ENCODE measurements at places on chromosomes 12 and 14.

DNA sequence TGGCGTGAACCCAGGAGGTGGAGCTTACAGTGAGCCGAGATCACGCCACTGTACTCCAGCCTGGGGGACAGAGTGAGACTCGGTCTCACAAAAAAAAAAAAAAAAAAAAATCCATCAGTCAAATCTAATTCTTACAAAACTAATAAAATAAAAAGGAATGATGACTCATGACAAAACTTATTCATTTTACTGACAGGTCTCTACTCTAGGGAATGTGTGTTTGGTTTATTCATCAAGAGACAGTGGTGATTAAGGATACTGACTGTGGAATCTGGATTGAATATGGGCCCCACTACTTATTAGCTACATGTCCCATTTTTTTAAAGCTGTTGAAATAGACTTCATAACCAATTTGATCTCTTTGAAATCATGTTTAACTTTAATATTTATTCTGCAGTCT, 29.3 kb upstream of the GAS2L3 start:
- DNase-seq = no peak

GRCh38 chr12:75361408-75361807, 26.9 kb downstream of the GLIPR1L1 start:
- no peak for DNase-seq

DNA sequence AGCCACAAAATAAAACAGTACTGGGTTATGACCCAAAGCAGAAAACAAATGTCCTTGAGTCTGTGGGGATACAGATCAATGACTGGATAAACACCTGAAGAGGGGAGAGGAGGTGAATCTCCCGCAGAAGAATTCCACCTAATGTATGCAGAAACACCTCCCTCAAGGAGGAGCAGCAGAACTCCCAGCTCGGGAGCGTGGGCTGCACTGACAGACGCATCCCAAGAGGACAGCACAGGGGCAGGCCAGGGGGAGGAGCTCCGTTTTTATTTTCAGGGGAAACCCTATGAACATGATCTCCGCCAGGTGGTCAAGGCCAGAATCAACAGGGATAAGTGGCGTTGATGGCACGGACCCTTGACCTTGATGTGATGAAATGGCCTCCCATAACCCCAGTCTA, 41.8 kb upstream of the PPP2R5C start:
- peak; percentile 77 for DNase-seq

DNA sequence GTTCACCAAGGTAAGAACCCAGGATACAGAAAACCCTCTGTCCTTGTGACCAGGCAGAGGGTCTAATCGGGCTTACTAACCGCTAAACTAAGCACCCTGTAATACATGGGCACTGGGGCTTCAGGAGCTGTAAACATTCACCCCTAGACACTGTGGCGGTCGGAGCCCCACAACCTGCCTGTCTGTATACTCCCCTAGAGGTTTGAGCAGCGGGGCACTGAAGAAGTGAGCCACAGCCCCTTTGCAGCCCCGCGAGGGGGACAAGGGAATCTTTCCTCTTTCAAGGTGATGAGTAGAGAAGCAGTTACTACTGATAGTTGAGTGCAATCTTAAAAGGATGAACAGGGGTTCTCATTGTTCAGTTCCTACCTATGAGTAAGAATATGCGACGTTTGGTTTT, 397.2 kb downstream of the AEBP2 start:
- DNase-seq = no peak

GRCh38 chr14:75222208-75222701, 45.8 kb upstream of the TMED10 start:
- DNase-seq = no peak

DNA sequence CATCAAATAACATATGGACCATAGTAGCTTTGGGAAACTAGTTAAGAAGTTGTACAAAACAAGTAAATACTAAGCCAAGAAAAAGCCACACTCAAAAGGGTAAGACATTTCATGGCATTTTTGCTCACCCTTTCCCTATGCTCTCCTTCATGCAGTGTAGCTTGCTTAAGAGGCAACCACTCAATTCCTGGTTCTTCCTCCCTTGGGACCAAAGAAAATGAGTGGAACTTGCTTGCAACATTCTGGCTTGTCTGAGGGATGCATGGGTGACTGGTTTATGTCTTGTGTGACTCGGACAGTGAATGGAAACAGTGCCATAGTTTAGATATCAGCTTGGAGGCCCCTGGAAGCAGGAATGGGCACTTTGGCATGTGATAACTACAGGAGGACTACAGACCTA, 252.0 kb upstream of the ARID2 start:
- no peak for DNase-seq

DNA sequence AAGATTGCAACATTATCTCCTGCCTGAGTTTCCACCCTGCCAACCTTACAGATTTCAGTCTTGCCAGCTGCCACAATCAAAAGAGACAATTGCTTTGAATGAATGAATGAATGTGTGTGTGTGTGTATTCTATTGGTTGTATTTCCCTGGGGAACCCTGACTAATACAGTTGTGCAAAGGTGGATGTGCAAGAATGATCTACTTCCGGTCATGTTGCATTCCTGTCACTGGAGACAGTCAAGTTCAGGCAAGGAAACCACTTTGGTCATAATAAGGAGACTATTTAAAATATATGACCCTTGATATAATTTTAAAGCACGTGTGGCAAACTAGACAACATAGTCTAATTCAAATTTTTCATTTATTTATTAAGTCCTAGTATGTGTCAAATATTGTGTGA, 13.1 kb downstream of the RERG start:
- DNase-seq = no peak

DNA sequence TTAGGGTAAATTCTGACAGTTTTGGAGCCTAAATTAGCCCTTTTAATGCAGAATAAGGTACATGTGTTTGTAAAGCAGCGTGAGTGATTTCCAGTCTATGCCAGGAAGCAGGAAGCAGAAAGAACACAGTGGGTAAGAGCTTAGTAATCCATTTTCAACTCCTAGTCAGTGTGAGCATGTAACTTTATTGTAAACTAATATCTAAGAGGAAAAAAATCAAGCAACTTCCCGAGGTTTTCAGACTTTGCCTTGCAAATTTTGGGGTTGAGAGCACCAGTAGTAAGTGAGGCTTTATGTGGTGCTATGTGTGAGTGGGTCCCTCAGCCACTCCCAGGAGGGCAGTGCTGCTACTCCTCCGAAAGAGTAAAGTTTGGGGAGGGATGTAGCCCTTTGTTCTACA, 2.9 kb downstream of the CIPC start:
- DNase-seq = no peak

DNA sequence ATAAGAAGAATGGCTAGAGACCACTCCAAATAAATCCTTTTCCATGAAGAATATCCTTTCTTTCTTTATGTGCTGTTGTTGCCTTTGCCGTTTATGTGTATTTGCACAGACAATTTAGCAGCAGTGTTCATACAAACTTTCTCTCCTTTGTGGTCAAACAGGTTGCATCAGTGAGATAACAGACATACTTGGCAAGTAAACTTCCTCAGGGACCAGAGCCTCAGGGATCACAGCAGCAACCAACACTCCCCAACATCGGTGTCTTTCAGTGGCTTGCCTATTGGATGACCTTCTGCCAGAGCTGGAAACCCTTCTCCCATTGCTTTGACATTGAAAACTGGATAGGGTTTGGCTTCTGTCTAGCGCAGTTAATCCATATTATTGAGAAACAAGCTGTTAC, 252.2 kb downstream of the BTG1 start:
- DNase-seq = no peak

DNA sequence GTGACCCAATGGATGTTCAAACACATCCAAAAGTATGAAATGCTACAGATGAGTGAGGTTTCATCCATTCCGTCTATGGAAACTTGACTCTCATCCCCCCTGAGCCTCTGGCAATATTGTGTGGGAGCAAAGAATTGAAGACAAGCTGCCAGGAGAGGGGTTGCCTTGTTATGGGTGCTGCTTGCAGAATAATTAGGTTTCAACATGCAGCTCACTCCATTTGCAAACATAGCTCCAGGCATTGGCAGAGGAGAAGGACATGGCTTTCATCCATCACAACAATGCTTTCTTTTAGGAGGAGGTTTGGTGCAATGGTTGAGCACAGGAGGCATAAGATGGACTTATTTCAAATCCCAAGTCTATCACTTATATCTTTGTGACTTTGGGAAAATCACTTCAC, 220.7 kb upstream of the SRRM4 start:
- no peak for DNase-seq

- no peak for DNase-seq
These were observed 557.4 kb downstream of the FLRT2 start for GRCh38 chr14:86087377-86087776.

DNA sequence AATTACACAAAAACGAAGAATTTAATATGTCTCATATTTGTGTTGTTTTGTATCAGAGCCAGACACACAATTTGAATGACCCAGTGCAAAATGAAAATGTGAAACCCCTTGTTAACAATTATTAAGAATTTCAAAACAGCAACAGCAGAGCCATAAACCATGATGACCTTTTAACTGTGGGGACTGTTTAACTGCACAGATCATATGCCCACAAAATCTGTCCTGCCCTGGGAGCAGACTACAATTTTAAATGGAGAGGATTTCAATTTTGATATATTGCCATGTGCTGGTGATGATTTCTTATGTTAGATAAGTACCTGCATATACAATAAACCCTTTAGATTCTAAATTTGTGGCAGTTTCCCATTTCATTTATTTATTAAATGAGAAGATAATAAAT, 455.5 kb upstream of the MGAT4C start:
- no peak for DNase-seq

GRCh38 chr12:13980538-13981295, 685 bp downstream of the GRIN2B start:
- no peak for DNase-seq

DNA sequence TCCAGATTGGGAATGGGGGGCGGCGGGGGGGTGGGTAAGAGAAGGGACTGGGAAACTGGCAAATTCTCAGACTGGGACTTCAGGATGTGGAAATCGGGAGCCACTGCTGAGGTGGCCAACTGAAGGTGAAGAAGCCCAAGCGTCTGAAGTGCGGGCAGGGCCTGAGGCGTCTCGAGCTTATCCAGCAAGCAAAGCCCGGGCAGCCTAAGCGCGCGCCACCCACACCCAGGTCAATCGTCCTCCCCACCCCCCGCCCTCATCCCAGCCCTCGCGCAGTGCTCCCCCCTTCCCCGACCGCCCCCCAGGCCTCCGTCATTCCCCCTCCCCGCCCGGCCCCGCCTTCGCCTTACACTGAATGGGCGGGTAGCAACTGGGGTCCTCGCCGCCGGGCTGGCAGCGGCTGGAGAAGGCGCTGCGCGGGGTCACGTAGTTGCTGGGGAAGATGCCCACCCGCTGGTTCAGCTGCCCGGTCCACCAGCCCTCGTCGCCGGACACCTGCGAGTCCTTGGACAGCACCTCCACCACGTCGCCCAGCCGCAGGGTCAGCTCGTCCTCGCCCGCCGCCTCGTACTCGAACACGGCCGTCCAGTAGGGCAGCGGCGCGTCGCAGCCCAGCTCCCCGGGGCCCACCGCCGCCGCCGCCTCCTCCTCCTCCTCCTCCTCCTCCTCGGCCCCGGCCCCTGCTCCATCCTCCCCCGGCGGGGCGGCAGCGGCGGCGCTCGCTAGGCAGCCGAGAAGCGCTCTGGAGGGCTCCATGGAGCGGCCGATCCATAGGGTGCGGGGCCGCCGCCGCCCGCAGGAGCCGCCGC, 693 bp downstream of the MAP3K9 start:
- no peak for DNase-seq

- DNase-seq = no peak
These were observed 4.2 kb downstream of the PRICKLE1 start for GRCh38 chr12:42585154-42585840.

GRCh38 chr14:92507174-92507768, 6.3 kb upstream of the RIN3 start:
- DNase-seq = no peak

GRCh38 chr14:84874436-84874835, 655.5 kb upstream of the FLRT2 start:
- no peak for DNase-seq

DNA sequence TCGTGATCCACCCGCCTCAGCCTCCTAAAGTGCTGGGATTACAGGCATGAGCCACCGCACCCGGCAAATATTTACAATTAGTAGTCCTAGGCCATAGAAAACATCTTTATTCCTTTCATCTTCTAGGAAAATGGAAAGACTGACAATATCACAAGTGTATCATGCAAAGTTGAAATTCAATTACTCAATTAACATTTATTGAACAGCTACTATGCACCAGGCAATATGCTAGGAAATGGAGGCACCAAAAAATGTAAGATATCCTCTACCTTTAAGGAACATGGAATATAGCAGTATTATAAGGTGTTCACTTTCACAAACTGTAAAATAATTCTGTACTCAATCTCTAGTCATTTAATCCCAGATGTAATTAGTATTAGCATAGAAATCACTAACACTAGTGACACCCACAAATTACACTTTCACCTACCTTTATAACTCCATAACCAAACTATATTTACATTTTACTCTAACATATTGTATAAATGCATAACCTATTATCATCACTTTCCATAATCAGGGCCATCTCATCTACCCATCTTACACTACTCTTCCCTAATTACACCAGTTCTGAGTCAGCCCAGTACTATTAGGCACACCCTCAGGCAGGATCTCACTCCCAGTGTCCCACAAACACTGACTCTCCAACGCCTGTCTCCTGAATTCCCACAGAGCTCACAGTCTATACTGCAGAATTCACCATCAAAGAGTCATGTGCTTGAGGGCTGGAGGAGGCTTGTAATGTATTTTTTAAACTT, 10.4 kb downstream of the CORO1C start:
- no peak for DNase-seq

GRCh38 chr12:132444283-132444682, 45.7 kb upstream of the FBRSL1 start:
- no peak for DNase-seq

DNA sequence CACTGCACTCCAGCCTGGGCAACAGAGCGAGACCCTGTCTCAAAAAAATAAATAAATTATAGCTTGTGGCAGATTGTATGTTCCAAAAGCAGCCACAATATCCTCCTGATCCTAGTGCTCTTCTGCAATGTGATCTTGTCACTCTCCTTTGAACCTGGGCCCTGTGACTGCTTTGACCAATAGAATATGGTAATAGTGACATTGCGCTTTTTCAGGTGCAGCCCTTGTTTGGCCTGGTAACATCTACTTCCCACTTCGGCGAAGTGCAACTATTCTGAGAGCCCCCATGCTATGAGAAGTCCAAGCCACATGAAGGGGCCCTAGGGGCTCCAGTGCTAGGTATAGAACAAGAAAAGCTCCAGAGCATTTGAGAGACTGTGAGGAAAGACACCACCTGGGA, 31.1 kb upstream of the DENND5B start:
- DNase-seq = no peak

All from vagina (tissue), 2 donors.